Left ventricle myocardium superior (tissue), 1 donor: ENCODE measurements at places on chromosomes 4 and X. TPM values are rescaled to one million over a fixed set of nuclear protein-coding genes. Genes with fewer than 3 reads are reported as not detected.

GRCh38 chrX:124348182-124348581 lies 1.8 kb downstream of the SH2D1A start:
- DNase-seq, result no peak

- no peak for DNase-seq
Observed at GRCh38 chrX:149830192-149830873, 48.6 kb downstream of the MAGEA9 start.

- DNase-seq, result no peak
Observed at GRCh38 chr4:26326791-26327190, 6.0 kb downstream of the RBPJ start.

DNA sequence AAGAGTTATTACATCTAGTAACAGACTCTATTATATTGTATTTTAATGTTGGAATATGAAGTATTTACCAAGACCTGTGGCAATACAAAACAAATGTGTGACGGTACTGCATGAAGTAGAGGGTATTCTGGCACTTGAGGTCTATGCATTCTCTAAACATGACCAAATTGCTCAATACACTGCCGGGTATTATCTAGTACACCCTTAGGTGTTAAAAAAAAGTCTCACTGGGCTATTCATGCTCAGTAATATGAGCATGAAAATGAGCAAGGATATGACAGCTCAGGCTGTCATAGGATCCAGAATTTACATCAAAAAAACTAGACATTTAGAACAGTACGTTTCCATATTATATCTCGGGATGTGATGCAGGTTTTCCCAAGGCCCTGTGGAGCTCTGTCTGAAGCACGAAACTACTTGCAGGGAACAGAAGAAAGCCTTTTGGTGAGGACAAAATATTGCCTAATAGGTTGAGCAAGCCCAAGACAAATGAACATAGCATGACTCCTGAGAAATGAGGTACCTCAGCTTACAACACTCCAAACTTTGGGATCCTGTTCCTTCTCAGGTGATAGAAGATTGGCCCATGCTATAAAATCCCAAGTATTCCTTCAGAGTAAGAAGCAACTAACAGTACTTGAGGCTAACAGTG lies 74.1 kb upstream of the MAOA start:
- DNase-seq, result no peak

GRCh38 chr4:165472943-165473676 lies 94.3 kb downstream of the CPE start:
- no peak for DNase-seq

DNA sequence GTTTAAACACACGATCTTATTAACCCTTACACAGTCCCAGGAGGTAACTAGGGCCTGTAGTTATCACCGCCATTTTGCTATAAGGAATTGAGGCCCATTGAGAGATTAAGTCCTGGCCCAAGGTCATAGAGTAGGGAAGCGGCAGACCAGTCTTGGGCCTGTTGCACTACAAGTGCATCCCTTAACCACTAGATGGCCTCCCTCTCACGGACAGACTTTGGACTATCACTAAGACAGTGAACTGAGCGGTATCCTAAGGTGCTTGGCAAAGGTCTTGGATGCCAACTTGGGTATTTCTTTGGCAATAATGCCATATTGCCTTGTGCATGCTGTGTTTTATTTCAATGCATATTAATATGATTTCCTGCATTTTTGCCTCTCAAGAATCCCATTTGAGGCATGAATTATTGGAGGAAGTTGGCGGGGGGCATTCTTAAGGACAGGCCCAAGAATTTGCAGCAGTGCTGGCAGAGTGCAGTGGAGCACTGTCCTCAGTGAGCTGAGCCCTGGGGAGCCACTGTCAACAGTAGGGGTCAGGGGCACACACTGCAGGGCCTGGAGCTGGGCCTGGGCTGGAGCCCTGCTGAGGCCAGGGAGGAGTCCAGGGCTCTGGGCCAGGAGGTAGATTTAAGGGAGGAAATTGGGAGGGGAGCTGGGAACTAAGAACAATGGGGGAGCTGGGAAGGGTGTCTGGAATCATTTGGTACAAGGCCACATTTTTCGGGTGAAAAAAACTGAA lies 147.4 kb downstream of the SMIM20 start:
- DNase-seq, result no peak

DNA sequence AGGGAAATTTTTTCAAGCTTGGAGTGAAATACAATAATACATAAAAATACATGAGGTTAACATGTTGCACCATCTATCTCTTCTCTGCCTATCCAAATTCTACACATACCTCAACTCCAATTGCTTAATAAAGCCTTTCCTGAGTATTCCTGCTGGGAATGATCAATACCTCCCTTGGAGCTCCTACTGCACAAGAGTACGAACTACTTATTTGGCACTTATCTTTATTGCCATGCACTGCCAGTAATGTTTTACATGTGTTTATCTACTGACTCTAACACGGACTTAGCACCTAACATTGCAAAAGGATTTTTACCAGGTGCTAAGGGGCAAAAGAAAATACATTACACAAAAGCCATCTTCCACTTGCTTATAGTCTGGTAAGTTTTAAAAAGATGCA lies 80.2 kb downstream of the ADGRA3 start:
- no peak for DNase-seq

DNA sequence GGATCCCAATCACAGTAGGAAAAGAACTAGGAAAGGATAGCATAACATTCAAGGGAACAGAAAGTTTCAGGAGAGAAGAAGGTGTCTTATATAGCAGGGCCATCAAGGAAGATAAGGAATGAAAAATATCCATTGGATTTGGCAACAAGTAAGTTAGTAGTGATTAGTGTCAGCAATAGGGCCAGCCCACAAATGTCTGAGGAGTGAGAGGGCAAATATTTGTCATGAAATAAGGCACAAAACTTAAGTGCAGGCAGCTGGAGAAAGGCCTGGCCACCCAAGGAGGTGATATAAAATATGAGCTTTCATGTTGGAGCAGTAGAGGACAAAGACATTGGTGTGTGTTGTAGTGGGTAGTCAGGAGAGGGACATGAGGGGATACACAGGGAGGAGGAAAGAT lies 132.1 kb downstream of the COL4A6 start:
- DNase-seq, result no peak

GRCh38 chr4:28435314-28435713 lies 1574.7 kb downstream of the STIM2 start:
- no peak for DNase-seq

GRCh38 chr4:7697343-7697742 lies 242.3 kb downstream of the AFAP1 start:
- DNase-seq, result no peak

DNA sequence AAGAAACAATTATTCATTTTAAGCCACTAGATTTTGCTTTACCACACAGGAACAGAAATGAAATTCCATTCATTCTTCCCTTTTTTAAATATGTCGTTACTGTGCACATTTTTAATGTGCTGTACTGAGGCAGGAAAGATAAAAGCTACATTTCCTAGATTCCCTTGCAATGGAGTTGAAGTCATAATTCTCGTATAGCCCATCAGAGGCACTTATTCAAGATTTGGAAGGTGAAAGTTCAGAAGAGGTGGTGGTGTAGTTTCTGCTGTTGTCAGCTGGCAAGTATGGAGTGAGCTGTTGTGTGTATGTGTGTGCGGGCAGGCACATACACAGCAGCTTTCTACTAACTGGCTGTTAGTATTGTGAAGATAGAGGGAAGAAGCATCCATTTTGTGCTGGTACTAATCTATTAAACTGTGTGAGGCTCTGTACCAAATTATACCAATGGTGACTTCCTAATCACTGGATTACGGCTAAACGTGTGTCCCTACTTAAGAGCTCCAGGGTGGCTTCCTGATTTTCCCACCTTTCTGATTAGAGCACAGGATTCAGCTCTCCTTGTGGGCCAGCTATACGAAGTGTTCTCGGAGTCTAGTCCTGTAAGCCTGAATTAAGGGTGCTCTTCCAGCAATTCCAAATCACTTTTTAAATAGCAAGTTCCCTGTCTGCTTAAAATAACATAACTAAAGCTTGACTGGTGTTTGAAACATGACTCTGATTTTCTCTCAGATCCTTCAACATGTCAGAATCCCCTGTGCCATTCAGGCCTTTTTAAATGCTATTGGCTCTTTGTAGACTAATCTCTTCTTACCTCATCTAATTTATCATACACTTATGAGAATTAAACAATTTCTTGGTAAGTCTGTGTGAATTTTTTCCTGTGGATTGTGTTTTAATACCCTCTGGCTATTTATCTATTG lies 43.8 kb downstream of the PDS5A start:
- no peak for DNase-seq

DNA sequence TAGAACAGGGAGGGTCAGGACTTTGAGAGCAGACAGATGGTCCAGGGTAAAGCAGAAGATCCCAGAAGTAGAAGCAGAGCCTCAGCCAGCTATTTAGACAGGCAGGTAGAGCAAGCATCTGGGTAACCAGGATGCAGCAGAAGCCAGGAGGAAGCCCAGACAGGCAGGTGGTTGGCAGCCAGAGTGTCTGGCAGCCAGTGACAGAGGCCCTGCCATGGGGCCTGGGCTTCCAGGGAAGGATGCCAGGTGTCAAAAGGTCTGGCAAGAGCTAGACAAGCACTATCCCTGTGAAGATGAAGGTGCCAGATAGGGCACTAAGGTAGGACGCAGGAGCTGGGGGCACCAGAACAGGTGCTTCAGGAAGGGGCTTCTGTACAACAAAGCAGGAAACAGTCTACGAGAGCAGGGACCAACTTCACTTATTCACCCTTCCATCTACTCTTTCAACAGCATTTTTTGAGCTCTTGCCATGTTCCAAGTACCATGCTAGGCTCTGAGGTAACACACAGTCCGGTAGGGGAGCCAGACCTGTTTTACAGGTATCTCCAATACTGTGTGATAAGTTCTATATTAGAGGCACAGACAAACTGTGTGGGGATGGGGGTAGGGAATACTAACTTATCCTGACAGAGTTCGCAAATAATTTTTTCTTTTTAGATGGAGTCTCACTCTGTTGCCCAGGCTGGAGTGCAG lies 38.1 kb upstream of the GJB1 start:
- DNase-seq, result no peak

DNA sequence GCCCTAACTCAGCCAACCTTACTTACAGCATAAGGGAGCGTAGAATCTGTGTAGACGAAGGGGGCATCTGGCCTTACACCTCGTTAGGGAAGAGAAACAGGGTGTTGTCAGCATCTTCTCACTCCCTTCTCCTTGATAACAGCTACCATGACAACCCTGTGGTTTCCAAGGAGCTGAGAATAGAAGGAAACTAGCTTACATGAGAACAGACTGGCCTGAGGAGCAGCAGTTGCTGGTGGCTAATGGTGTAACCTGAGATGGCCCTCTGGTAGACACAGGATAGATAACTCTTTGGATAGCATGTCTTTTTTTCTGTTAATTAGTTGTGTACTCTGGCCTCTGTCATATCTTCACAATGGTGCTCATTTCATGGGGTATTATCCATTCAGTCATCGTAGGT lies 14.6 kb downstream of the PLP1 start:
- DNase-seq, result no peak

DNA sequence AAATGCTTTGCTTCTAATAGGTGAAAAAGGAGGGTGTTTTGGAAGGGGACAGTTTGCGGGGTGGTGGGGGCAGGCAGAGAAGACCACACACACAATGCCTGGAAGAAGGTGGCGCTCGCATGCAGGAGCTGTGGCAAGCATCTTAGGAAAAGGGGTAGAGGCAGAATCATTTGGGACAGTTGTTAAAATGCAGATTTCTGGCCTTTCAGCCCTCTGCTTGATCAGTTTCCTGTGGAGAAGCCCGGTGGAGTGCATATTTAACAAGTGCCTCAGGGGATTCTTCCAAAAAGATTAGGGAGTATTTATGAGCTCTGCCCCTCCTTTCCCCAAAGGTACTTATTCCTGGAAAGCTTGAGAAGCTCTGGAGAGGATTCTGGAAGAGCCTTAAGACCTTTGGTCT lies 4.8 kb downstream of the NOCT start:
- no peak for DNase-seq

GRCh38 chrX:105552395-105552794 lies 269.9 kb upstream of the NRK start:
- no peak for DNase-seq

DNA sequence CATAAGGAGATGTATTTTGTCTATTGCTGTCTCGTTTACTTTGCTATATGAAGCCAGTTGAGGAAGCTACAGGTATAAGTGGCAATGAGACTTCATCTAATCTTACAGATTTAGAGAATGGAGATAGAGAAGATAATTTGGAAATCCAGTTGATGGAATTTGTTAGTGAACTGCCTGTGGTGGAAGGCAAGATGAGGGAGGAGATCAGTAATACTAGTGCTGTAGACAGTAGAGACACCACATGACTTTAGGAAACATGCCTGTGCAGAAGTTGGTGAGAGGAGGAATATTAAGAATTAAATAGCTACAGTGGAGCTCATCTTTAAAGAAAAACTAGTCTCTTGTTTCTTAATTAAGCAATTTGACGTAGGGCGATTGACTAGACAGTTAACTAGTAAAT lies 51.3 kb downstream of the RBPJ start:
- DNase-seq, result no peak

Gene PFKFB1
- 0.22 TPM for total RNA-seq

Gene XAGE2
- total RNA-seq, result not detected

Gene RRH
- not detected for total RNA-seq
